Activated T-cell treated with anti-CD3 and anti-CD28 coated beads for 1 hour (primary cell): ENCODE measurements at places on chromosomes 16 and 17.

- DNase-seq, result no peak
Measured at GRCh38 chr17:17200831-17201230, 5.3 kb downstream of the PLD6 start.

DNA sequence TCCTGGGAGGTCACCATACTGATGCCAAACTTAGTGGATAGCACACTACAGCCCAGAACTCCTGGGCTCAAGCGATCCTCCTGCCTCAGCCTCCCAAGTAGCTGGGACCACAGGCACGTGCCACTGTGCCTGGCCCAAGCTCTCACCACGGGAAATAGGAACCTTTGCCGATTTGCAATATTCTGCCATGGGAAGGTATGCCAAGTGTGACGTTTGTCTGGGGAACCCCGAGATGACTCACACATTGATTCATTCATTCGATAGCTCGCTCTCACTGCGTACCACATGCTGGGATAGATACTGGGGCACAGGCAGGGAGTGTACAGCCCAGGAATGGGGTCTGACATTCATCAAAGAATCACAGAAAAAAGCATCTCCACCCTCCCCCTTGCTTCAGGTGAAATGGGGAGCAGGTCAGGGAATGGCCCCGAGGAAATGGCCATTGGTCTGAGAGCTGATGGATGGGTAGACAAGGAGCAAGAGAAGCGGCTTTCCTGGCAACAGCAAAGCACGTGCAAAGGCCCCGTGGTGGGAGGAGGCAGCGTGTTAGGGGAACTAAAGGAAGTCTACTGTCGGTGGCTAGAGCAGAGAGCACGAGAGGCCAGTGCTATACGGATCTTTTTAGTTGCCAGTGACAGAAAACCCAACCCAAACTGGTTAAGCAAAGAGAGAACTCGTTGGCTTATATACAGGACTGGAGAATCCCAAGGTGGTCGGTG lies 44.1 kb downstream of the DNAH17 start:
- no peak for DNase-seq

GRCh38 chr16:69327585-69328310 lies 2.6 kb downstream of the PDF start:
- no peak for DNase-seq

DNA sequence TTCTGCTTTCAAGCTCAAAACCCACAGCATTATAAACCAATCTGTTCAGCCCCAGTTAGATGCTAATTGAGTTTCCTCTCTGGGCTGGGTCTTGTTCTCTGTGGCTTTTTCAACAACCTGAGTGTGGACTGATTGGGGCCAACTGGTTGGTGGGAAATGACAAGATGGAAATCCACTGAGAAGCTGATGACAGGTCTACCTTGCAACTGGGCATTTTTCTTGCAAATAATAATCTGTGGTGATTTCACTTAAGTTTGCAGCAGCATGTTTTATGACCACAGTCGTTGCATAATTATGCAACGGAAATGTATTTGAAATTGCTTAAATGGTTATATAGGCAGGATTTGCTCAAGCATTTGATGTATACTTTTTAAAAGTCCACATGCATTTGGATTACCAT lies 69.9 kb downstream of the AKAP1 start:
- no peak for DNase-seq

GRCh38 chr16:86444261-86444660 lies 66.1 kb upstream of the FOXF1 start:
- no peak for DNase-seq

GRCh38 chr16:50933262-50933661 lies 191.4 kb downstream of the CYLD start:
- no peak for DNase-seq

- no peak for DNase-seq
Measured at GRCh38 chr16:85246973-85247372, 134.7 kb upstream of the CIBAR2 start.

GRCh38 chr16:85587762-85588556 lies 25.2 kb upstream of the GSE1 start:
- DNase-seq, result no peak

- DNase-seq, result no peak
Measured at GRCh38 chr17:60565233-60565632, 34.8 kb upstream of the PPM1D start.

- DNase-seq, result no peak
Measured at GRCh38 chr16:85004587-85005205, 6.6 kb downstream of the ZDHHC7 start.
